Activated CD8-positive, alpha-beta memory T cell treated with anti-CD3 and anti-CD28 coated beads, Interleukin-2, amount 50 U/mL, for 48 hours (primary cell): ENCODE measurements at places on chromosomes 11 and 22.
A peak's percentile ranks its signal among the peaks of the same experiment; 100 is the strongest.

- DNase-seq = no peak
These were observed 1.4 kb downstream of the SLC25A17 start for GRCh38 chr22:40817737-40818136.

DNA sequence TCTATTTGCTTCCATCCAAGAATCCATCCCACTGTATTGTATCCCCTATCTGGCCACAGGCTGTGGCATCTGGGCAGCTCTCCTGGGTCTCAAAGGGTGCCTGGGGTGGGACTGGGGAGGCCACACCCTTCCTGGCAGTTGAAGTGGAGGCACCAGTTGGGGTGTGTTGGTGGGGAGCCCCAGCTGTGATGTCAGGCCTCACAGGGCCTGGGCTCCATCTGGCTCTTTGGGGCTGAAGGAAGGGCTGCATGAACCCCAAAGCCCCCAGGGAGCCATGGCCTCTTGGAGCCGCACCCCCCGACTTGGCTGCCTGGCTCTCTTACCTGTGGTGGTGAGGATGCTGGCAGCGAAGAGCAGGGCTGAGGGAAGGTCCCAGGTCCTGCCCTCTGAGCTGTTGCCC lies 469 bp downstream of the KCNK7 start:
- no peak for DNase-seq

GRCh38 chr11:110513846-110514437 lies 84.2 kb downstream of the FDX1 start:
- DNase-seq = no peak

DNA sequence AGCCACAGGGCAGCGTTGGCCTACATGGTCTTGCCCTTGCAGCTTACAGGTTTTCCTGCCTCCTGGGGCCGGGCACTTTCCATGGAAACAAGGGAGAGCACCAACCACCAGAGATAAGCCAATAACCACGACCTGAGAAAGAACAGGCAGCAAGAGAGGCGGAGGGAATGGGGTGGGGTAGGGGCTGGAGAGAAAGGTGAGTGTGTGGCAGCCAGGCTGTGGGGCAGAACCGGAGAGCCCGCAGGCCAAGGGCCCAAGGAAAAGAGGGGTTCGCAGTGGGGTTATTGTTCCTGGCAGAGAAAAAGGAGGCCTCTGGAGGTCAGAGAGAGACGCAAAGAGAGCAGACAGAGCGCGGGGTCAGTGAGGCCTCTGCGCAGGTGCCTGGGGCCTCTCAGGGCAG lies 33.2 kb downstream of the LRRC74B start:
- no peak for DNase-seq

DNA sequence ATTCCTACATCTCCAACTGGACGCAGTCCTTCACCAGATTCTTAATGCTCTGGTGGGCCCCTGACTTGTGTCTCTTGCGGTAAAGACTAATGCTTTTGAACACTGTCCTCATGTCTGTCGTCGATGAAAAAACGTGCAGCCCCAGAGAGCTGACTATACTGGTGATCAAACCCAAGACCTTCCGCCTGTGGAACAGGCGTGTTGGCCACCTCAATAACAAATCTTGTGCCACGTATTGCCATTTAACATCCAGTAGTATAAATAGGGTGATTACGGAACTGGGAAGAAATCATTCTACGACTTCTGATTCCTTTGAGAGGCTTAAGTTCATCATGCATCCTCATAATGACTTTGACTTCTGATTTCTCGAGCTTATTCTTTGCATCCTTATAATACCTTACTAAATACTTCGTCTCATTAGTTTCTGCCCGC lies 45.6 kb downstream of the OR4D9 start:
- peak; percentile 59 for DNase-seq

GRCh38 chr22:28791841-28792490 lies 8.4 kb downstream of the XBP1 start:
- no peak for DNase-seq

DNA sequence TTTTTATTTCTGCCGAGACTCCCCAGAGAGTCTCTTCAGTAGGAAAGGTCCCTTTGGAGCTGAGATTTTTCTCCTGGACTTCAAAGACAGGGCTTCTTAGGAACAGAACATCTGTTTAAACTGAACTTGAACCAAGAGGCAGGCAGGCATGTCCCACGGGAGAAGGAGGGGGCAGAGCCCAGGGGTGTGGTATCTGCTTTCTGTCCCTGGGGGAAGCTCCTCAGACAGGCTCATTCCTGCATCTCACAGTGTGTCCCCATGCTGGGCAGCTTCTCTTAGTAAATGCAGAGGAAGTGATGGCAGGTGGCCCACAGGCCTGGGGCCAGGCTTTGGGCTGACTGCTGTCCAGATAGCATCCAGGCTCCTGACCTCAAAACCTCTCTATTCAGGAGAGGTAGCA lies 47.3 kb downstream of the TSPAN18 start:
- no peak for DNase-seq

DNA sequence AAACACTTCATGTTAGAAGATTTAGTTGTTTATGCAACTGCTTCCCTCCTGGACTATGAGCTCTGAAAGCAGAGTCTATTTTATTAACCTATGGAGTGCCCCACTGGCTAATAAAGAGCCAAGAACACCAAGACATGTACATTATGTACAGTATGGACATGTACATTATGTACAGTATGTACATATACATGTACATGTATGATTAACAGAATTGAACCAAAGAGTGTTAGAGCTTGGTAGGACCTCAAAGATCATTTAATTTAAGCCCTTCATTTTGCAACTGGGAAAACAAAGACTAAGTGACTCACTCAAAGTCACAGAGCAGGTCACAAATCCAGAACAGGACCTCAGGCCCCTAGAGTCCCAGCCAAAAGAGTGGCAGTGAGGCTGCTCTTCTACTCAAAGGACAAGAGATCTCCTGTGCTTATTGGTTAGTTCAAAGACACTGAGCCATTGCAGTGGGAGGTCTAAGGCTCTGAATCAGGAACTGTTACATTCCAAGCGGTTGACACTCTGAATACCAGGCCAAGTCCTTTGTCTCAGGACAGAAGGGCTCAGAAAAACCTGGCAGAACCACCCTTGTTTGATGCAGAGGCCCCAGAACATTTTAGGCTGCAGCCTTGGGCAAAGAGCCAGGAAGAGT lies 103.8 kb downstream of the FAM168A start:
- DNase-seq = no peak

DNA sequence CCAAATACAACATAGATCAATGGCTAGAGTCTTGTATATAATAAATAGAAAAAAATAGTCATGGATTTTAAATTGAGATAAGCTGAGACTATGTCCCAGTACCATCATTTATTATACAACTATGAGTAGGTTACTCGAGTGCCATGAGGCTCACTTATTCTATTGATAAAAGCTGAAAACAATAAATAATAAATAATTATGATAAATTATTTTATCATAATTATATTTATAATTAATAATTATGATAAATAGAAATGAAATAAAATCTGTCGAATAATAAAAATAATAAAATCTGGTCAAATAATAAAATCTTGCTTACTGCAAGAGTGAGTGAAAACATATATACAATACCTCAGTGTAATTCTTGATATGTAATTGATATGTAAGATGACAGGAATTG lies 801.4 kb downstream of the FAM181B start:
- no peak for DNase-seq

DNA sequence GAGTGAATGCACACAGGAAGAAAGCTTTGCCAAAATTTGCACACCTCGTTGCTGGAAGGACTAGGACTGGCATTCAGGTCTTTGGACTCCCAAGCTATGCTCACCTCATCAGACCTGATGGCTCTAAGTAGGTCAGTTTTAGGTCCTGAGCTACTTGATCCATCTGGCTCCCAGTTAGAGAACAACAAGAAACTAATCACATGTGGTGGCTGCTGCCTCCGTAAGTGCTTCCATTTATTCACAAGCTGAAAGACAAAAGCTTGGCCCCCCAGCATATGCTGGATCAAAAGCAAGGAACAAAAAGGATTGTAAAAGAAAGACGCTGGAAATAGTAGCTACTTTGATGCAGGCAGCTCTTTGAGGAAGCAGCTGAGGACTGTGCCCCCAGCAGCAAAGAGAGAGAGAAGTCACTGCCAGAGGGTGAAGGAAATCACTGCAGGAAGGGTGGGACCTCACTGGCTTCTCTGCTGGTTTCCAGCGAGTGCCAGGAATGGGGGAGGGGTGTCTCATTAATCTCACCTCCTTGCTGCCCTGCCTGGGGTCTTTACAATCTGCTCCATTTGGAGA lies 268.9 kb downstream of the KIRREL3 start:
- DNase-seq = no peak

GRCh38 chr22:35766654-35767580 lies 49.2 kb downstream of the APOL5 start:
- no peak for DNase-seq

DNA sequence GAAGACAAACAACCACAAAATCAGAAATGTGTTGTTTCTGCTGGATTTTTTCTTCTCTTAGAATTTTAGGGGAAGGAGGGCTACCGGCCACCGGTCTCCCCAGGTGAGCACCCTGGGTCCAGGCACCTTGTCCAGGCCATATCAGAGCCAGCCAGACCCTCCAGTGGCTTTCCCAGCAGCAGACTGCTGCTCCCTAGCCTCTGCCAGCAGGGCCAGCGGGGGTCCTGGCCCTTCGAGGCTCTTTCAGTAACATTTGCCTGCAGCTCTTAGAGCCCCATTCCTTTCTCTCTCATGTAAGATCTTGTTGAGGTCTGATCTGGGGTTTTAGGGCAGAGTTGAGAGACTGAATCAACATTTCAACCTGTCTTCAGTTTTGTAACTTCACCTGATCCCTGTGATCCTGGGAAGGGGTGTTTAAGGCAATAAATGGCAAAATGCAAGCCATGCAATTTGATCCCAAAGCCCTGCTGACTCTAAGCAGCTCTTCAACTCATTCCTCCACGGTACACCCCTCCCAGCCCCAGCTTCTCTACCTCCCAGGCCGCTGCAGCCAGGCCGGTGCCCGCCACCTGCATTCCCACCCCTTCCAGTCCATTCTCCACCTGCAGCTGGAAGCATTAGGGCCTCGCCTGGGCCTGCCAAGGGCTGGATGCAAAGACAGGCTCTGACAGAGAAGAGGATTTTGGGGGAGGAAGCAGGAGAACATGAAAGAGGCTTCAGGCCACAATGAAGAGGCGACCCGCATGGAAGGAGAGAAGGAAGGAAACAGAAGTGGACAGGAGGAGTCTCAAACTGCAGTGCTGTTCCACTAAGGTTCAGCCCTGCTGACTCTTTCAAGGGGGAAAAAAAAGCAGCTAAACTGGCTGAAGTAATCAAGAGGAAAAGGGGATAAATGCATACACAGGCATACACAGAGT lies 113.0 kb upstream of the FGF3 start:
- no peak for DNase-seq

GRCh38 chr11:93645938-93646337 lies 15.5 kb upstream of the CEP295 start:
- DNase-seq = no peak

- no peak for DNase-seq
These were observed 21.9 kb downstream of the HTR3B start for GRCh38 chr11:113926273-113927197.

GRCh38 chr11:64996710-64997380 lies at the start of gene BATF2:
TSS of gene BATF2 (minus strand) at chr11:64996971. CDS start at chr11:64996914, 57 bp downstream.
- no peak for DNase-seq

GRCh38 chr22:31947296-31947695 lies 3.0 kb downstream of the YWHAH start:
- no peak for DNase-seq

DNA sequence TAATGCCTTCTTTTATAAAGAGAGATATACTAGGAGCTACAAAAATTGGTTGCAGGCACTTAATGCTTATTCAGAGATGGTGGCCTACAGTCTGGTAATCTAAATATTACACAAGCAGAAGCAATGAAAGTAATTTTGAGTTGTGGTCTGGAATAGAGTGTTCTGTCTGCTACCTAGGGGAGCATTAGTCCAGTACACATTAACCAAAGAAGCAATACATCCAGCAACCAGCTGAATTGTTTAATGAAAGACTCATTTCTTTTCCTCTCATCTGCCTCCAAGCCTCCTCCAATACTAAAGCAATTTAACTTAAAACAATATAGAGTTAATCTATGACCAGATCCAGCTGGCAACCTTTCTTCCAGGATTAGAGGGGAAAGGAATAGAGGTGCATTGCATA lies 877.1 kb upstream of the CNTN5 start:
- no peak for DNase-seq

DNA sequence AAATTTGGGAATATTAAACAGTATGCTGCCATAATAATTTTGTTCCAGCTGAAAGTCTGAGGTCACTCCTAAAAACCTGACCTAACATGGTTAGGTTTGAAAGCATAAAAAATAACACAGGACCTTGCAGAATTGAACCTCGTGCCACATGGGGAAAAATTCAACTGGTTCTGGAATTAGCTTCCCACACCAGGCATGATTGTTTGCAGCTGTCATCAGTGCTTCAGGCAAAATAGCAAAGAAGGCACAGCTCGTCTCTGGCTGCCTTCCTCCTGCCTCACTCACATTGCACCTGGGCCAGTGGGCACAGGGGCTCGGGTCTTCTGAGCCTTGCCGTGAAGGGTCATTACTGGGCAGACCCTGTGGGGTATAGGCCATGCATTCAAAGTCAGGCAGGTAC lies 153.8 kb upstream of the ARHGAP20 start:
- DNase-seq = no peak

GRCh38 chr11:75595429-75595828 lies 33.4 kb downstream of the SERPINH1 start:
- no peak for DNase-seq

GRCh38 chr11:60334005-60334620 lies 7.1 kb downstream of the MS4A6E start:
- DNase-seq = peak; percentile 82

- peak; percentile 84 for DNase-seq
These were observed 25.2 kb downstream of the FLRT1 start for GRCh38 chr11:64060861-64061444.

DNA sequence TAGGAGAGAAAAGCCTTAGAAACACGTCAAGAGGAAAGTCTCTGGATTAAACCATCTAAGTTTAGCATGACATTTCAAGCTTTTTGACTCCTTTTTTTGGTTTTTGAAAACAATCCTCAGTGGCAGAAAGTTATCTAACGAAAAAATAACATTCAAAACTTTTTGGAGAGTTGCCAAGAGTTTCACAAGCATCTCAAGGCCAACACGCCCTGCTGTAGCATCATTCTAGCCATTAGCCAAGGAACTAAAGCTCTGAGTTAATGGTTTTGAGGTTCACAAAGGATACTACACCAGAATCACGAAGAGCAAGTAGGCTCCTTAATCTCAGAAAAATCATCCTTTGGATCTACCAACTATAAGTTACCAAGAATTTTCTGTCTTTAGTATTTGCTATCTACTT lies 94.8 kb downstream of the PICALM start:
- DNase-seq = no peak

GRCh38 chr11:35388061-35388460 lies 31.3 kb downstream of the SLC1A2 start:
- no peak for DNase-seq

DNA sequence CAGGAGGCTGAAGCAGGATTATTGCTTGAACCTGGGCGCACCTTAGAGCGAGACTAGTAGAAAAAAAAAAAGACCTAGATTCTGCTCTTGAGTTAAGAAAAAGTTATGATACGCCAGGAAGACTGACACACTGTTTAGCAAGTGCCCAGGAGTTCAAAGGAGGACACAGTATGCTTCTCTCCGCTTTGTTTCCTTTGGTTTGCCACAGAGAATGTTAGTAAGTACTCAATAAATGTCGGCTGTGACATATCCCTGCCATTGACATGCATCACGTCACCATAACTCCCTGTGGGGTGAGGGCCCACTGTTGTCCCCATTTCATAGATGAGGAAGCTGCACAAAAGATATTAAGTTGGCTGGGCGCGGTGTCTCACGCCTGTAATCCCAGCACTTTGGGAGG lies 7.1 kb downstream of the SPTBN2 start:
- DNase-seq = no peak
